HCT116 (cell line): ENCODE measurements at places on chromosomes 16 and 17.
A peak's percentile ranks its signal among the peaks of the same experiment; 100 is the strongest.

GRCh38 chr17:33381201-33381600 is 88.1 kb upstream of the ASIC2 start:
- DNase-seq: no peak

GRCh38 chr16:70428178-70428998 is 10.5 kb downstream of the ST3GAL2 start:
- DNase-seq: peak; percentile 51

DNA sequence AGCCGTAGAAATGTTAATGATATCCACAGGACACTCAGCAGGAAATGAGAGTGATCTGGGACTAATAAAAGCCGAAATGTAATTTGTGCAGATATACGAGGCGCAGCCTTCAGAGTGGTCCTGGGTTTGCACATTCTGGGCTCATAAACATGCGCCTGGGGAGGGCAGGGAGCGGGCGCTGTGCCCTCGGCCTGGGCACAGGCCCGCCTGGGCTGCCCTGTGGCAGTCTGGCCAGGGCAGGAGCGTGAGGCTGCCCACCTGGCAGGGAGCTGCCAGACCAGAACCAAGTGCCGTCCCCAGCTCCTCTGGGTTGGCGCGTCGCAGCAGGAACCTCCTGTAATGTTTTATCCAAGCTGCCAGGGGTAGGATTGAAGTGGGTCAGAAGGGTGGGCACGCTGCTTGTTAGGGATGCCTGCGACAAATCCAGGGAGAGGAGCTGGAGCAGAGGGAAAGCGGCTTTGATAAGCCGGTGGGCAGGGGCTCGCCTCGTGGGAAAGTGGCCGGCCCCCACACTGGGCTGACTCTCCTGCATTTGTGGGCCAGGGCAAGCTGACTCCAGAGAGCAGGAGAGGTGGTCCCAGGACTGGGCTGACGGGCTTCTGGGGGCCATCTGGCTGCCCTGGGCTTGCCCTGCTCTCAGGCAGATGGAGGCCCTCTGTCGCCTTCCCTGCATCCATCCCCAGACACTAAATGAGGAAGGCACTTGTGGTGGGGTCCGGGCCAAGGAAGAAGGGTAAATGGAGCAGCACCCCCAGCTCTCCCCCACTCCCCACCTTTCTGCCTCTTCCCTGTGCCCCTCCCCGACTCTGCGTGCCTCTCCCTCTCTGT is 45.9 kb downstream of the SREBF1 start:
- DNase-seq: no peak

GRCh38 chr17:35546487-35546886 is 9.0 kb upstream of the SLFN12L start:
- no peak for DNase-seq

DNA sequence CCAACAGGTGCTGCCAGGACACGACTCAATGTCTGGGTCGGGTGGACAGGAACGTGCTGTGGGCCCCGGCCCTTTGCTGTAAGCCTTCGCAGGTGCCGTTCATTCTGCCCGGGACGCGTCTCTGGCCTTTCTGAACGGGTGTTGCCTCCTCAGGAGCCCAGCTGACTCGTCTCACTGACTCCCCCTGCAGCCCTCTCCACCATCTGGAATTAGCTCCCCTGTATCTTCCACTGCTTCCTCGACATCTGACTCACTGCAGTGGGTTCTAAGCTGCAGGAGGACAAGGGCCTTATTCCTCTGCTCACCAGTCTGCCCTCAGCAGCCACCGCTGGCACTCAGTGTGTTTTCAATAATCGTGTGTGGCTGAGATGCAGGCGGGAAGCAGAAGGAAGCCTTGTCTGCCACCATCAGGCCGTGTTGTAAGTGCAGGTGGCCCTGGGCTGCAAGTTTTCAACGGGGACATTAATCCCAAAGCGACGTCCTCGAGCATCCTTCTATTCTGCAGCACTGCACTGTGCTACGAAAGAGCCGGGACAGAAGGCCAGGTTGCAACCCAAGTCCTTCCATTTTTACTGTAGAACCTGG is 256.2 kb downstream of the FOXL1 start:
- DNase-seq: no peak

DNA sequence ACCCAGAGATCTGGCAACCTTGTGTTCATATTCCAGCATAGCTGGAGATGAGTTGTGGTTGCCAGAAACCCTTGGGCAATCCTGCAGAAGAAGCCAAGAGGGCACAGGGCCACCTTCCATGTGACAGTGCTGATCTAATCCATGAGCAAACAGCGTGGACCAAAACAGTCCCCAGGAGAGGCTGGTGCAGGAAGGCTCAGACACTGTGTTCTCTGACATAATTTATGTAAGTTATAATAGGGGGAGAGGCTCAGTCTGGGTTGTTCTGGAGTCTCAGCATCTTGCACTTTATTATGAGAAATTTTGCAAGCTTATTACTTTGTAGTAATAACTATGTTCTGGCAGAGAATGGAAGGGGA is 273.9 kb downstream of the HAPSTR1 start:
- no peak for DNase-seq

DNA sequence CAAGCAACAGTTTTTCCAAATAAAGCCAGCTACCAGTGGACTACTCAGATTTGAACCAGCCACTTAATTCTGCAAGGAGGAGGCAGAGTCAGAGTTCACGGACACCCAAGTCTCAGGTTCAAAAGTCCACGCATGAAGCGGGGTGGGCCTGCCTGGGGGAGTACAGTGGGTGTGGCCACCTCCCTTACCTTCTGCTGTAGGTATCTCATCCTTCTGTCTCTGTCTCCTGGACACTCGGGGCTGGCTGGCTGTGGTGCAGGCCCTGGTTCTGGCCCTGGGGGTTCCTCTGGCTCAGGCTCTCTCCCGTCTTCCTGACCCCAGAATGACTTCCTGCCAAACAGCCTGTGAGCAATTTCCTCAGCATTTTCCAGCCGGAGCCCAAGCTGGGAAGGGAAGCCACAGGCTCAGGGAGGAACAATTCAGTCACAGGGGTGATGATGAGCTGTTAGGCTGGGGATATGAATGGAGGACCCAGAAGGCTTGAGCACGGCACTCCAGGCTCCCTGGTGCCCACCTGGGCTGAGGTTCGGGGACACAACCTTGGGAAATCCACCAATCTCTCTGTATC is 101.9 kb downstream of the LITAF start:
- DNase-seq: no peak

DNA sequence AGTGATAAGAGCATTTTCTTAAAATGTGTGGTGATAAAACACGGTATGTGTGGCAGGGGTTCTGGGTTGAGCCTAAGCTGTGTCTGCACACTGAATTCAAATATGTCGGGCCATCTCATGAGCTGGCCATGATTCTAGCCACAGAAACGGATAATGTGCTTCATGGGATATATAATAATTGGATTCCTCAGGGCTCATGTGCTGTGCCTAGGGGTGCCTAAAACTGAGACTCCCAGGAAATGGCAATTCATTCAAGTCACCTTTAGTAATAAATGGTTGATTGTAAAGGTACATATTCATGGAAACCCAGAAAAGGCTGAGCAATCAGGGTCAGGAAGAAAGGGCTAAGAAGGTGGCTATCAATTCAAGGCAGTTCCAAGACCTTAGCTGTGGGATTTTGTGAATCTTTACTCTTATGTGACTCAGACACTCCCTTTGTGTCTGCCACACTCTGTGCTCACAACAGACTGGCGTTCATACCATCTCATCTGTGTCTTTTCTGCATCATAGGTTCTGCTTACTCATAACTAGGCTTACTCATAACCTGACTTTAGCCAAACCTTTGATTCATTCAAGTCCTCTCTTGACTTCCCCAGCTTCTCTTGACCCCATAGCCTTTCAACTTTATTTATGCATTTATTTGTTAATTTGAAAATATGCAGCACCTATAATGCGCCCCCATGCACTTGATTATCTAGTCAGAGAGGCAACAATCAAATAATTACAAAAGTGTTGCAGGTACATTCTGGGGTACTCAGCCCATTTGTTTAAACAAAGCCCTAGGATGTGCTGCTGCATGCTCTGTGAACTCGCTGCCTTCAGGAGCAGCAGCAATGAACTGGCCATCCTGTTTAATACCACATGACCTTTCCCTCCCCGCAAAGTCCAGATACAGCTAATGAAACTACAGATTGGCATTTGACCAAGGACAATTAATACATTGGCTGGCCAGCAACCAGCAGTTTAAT is 28.4 kb upstream of the MED13 start:
- peak; percentile 90 for DNase-seq

- no peak for DNase-seq
Measured at GRCh38 chr17:50162466-50163254, 3.1 kb upstream of the SGCA start.

- DNase-seq: no peak
Measured at GRCh38 chr17:76240461-76241203, at the start of gene RNF157. Gene RNF157, minus strand, starts transcription at chr17:76240493. Its CDS starts 253 bp downstream, at chr17:76240240.

DNA sequence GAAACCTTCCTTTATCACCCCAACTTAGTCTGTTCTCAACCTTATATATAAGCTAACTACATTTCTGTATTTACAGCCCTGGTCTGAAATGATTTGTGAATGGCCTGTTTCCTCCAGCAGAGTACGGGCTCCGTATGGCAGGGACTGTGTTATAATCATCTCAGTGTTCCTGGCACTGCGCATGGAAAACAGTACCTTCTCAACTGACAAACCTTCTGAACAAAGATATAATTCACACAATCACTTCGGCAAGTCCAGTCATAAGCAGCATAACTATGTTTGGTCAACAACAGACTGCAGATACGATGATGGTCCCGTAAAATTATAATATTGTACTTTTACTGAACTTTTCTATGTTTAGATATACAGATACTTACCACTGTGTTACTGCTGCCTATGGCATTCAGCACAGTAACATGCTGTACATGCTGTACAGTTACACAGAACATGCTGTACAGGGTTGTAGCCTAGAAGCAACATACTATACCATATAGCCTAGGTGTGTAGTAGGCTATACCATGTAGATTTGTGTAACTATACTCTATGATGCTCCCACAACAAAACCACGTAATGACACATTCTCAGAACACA is 30.0 kb downstream of the ANKFY1 start:
- DNase-seq: no peak

- peak; percentile 80 for DNase-seq
Measured at GRCh38 chr16:87017371-87018012, 299.7 kb downstream of the C16orf95 start.

GRCh38 chr17:46810837-46811236 is 7.7 kb downstream of the WNT3 start:
- DNase-seq: no peak

- no peak for DNase-seq
Measured at GRCh38 chr17:67993998-67994361, 2.3 kb downstream of the C17orf58 start.

- DNase-seq: no peak
Measured at GRCh38 chr16:75390926-75391653, 42.2 kb downstream of the CFDP1 start.

GRCh38 chr17:39753514-39754160 is 15.9 kb downstream of the GRB7 start:
- no peak for DNase-seq

- DNase-seq: no peak
Measured at GRCh38 chr16:85036236-85037049, 8.8 kb downstream of the KIAA0513 start.

DNA sequence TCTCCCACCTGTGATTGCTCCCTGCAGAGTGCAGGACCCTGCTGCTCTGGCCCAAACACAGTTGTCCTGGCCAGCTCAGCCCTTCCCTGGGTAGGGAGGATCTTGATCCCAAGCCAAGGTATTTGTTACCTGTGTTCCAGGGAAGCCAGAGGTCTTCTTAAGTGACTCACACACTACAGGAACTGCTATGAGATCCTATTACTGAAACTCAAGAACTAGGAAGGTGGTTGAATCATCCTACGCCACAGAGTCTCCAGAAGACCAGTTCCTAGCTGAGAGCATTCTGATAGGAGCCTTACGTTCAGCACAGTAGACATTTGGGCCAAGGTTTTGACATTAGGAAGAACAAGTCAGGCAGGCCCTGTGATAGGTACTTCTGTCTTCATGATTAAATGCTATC is 12.0 kb downstream of the CHST6 start:
- peak; percentile 97 for DNase-seq

GRCh38 chr17:4440690-4441686 is 7.2 kb downstream of the SPNS3 start:
- no peak for DNase-seq

- DNase-seq: no peak
Measured at GRCh38 chr17:68627956-68628575, 26.9 kb upstream of the FAM20A start.

DNA sequence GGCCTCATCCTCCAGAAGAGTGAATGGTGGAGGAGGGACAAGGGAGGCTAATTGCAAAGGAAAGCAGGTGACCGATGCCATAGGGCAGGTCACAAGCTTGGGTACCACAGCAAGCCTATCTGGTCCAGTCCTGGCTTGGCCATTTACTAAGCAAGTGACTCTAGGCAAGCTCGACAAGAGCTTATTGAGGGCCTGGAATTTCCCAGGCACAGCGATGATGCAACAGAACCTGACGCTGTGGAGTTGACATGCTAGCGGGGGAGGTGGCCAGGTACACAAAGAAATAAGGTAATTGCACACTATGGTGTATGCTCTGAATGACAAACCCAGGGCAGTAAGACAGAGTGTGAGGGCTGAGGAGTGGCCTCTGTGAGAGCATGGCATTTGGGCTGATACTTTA is 98.5 kb downstream of the PGS1 start:
- no peak for DNase-seq

GRCh38 chr16:9499941-9500593 is 408.6 kb downstream of the HAPSTR1 start:
- DNase-seq: no peak

GRCh38 chr16:88331989-88332920 is 50.5 kb upstream of the ZNF469 start:
- DNase-seq: peak; percentile 88

DNA sequence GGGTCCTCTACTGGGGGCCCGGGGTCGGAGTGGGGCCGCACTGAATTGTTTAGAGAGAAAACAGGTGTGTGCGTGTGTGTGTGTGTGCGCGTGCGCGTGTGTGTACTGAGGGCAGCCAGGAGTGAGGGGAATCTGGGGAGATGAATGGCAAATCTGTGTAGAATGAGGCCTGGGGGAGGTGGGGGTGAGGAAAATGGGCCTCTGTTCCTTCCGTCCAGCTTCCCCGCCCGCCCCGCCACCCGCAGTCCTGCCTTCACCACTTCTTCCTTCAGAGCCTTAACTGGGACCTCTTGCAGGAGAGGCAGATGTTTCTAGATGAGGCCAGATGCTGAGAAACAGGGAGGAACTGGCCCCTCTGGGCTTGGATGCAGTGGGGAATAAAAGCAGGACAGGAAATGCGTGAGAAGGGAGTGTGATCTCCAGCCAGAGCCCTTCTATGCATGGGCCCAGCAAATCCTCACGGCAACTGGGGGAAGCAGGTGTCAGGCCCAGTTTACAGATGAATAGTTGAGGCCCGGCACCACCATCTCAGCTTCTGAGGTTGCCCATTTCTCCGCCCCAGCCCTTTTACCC is 29.7 kb upstream of the NGFR start:
- no peak for DNase-seq

- DNase-seq: no peak
Measured at GRCh38 chr17:31281061-31281460, 16.0 kb downstream of the OMG start.

GRCh38 chr16:2147378-2147777 is 1.0 kb upstream of the RAB26 start:
- no peak for DNase-seq

- DNase-seq: no peak
Measured at GRCh38 chr17:56599566-56599965, 6.1 kb downstream of the NOG start.

- no peak for DNase-seq
Measured at GRCh38 chr16:85891776-85892166, 7.2 kb upstream of the IRF8 start.

GRCh38 chr17:21190078-21190477 is 23.9 kb downstream of the TMEM11 start:
- no peak for DNase-seq
